Cerebellar nuclear complex (tissue), 1 donor: ENCODE measurements at places on chromosomes 5 and 9.

DNA sequence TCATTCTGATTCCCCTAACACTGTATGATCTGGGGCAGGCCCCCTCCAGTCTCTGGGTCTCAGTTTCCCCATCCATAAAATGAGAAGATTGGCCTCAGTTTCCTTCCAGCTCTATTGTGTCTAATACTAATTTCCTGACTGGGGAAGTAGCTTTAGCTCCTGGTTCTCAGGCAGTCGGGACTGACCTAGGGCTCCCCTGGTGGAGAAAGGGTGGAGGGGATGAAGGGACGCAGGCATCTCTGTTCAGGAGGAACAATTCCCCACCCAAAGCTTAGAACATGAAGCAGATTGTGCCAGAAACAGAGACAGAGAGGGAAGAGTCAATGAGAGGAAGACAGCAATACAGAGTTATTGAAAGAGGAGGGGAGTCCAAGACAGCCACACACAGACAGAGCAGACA lies 14.2 kb upstream of the PTGS1 start:
- no peak for DNase-seq

- no peak for DNase-seq
These were observed 59.9 kb upstream of the ZNF354A start for GRCh38 chr5:178790371-178790770.

GRCh38 chr5:139669662-139670368 lies 21.7 kb downstream of the CXXC5 start:
- no peak for DNase-seq

DNA sequence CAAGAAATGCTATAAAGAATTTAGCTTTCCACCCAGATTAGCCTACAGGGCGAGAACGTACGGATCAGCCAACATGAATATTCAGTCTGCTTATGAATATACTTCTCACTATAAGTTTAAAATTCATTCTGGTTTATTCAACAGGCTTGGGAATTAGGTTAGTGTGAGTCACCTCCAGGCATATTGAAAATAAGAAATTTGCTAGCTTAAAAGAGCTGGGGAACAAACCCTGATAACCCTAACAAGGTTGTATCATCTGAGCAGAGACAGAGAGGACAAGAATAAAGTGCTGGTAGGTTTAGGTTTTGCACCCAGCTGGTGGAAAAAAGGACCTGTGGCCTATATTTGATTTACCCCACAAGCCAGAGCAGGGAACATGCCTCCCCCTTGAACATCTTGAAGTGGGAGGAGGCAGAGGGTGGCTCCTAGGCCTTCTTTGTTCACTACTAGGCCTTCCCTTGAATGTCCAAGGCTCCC lies 12.3 kb downstream of the FNBP1 start:
- no peak for DNase-seq

- DNase-seq = no peak
These were observed 98.7 kb downstream of the RANBP17 start for GRCh38 chr5:170960567-170960966.

GRCh38 chr9:15308511-15308910 lies 1.5 kb upstream of the TTC39B start:
- DNase-seq = no peak

DNA sequence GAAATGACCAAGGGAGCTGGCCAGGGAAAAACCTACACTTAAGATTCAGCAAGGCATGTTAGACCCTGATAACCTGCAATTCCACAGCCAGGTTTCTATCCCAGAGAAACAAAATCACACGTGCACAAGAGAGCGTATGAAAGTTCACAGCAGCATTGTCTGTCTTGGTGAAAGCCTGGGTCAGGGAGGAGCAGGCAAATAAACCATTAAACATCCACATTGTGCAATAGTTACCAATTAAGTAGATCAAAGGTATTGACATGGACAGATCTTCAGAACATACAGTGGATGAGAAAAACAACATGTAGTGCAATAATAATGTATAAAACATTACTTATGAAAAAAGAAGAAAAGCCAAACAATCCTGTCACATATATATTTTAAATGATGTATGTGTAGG lies 15.9 kb upstream of the GPX3 start:
- DNase-seq = no peak

DNA sequence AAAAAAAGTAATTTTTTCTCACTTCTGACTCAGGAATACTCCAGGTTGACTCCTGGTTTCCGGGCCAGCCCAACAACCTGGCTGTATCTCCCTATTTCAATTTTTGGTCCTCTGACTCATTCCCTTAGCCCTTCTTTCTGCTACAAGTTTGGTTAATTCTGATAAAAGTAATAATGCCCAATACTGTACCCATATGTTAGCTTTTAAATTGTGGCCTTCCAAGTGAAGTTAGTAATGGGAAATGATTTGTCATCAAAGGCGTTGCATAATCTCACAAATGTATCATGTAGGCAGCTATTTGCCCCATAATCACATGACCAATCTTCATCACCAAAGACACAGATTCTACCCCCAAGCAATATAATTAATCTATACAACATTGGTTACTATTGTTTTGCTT lies 31.1 kb upstream of the BNC2 start:
- DNase-seq = no peak

GRCh38 chr5:139105621-139106071 lies 92.5 kb downstream of the SIL1 start:
- peak; percentile 62 for DNase-seq

GRCh38 chr5:95760273-95761191 lies 29.4 kb downstream of the RHOBTB3 start:
- no peak for DNase-seq

DNA sequence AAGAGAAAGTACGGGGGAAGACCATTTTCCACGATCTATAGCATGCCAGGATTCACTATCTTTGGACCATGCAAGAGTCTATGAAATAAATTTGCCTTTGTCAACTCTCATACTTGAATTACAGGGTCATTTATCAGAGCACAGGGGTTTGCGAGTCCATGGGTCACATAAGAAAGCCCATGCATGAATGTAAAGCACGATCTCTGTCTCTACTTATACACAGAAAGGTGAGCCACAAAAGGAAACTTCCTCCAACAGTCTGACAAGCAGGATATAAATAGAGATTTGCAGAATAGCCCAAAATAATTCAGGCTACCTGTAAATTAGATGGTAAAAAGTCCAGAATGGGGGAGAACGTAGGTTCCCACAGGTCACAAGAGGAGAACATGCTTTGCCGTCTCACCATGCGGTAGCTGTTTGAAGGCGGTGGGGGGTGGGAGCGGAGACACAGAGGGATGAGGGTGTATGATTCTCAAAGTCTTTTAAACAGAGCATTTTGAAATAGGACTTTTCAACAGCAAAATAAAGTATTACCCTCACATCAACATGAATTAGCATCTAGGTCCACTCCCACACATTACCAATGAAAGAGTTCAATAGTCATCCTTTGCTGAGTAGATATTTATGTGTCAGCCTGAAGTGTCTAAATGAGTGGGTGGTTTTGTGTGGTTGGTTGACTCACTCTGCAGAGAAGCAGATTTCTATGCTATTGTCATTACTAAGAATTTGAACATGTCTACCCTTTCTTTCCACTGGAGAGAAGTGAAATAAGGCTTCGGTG lies 279.7 kb downstream of the EBF1 start:
- DNase-seq = no peak

GRCh38 chr9:69027355-69028097 lies 8.0 kb upstream of the FXN start:
- peak; percentile 44 for DNase-seq

DNA sequence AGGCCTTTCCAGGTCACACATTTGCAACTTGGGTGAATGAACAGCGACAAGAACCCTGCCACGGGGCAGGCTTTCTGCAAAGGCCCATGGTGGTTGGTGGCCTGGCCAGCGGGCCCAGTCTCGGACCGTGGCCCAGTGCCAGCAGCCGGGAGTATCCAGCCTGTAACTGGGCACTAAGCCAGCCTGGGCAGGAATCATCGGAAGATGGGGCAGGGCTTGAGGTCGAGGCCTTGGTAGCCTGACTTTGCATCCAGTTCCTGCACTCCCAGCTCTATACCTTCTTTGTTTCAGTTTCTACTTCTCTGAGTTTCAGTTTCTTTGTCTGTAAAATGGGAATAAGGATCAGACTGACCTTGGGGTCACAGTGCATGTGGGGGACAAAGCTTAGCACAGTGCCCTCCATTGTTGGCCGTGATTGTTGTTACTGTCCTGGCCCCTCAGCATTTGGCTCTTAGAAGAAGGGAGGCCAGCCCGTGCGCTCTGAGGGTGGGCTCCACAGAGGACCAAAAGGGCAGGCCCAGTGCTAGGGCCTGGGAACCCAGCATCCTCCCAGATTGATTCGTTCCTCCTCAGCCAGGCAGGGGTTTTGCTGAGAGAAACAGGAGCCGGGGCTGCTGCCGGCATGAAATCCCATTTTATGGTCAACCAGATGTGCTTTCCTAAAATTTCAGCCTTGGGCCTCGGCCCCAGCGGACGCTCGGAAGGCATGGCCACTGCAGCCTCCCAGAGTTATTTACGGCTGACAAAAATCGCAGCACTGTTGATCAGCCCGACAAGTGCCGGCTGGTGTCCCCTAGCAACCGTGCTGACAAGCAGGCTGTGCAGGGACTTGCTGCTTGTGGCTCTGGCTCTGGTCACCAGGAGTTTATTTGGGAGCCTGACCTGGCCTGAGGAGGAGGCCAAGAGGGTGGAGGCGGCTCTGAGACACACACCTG lies 43.6 kb downstream of the JADE2 start:
- peak; percentile 27 for DNase-seq

- no peak for DNase-seq
These were observed 39.4 kb downstream of the RUSC2 start for GRCh38 chr9:35529161-35529823.

DNA sequence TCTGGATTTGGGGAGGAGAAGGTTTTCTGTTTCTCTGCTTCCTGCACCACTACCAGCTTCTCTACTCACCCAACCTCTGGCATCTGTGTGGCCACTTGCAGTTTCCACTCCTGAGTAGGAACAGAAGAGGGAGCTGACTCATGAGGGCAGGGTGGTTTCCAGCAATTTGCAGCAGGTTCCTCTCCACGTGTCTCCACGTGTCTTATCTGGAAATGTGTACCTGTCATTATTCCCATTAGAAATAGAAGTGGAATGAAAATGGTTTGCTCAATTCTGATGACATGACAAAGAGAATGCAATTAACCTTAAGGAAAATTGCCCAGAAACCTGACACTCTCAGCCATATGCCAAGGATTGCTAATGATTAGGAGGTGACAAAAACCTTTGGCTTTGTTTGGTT lies 33.0 kb downstream of the EGFLAM start:
- DNase-seq = no peak

GRCh38 chr5:101995585-101995984 lies 300.5 kb downstream of the SLCO4C1 start:
- DNase-seq = no peak

GRCh38 chr9:126152622-126153362 lies 173.8 kb upstream of the MVB12B start:
- no peak for DNase-seq

DNA sequence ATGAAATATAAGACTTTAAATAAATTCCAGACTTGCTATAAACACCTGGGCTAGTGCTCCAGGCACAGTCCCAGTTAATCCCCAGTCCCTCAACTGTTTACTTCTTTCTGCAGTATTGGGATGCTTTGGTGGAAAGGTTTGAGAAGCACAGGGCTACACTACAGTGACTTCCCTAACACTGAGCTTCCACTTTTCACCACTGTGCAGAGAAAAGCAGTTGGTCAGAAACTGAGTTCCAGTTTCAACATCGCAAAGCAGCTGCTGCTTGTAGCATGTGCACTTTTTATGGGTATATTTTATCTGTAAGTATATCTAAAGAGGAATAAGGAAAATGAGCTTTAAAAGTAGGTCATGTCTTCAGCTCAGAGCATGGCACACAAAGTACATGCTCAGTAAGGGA lies 339.7 kb downstream of the NTRK2 start:
- no peak for DNase-seq

DNA sequence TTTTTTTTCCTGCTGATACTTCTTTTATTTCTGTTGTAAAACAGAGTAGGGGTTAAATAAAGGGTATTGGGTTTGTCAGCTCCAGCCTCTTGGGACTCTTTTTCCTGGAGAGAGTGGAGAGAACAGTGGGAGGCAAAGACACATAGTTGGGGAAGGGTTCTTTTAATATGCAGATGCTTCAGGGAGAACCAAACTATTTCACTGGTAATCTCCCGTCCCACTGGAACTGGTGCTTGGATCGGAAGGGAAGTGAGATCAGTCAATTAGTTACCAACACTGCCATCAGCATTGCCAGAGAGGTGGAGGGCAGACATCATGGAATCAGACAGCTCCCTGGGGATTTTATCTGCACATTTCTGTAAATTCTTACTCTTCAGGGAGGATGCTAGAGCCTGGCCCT lies 47.6 kb upstream of the ELOVL7 start:
- no peak for DNase-seq

GRCh38 chr9:124442826-124443225 lies 7.4 kb upstream of the ADGRD2 start:
- no peak for DNase-seq

DNA sequence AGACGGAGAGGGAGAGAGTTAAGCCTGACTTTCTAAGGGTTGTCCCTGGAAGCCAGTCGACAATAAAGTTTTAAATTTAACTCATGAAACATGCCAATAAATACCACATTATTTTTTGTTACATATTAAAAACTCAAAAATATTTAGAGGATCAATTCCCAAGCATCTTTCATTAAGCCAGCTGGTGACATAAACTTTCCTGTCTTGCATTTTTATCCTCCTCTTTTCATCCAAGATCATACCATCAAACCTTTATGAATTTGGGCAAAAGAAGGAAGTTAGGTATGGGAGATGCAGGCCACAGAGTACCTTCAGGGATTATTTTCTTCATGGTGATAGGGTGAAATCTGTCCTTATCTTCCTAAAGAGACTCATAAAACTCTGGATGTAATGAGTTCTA lies 178.3 kb upstream of the FBXL17 start:
- no peak for DNase-seq

GRCh38 chr5:177313561-177314259 lies 2.0 kb upstream of the MXD3 start:
- no peak for DNase-seq

DNA sequence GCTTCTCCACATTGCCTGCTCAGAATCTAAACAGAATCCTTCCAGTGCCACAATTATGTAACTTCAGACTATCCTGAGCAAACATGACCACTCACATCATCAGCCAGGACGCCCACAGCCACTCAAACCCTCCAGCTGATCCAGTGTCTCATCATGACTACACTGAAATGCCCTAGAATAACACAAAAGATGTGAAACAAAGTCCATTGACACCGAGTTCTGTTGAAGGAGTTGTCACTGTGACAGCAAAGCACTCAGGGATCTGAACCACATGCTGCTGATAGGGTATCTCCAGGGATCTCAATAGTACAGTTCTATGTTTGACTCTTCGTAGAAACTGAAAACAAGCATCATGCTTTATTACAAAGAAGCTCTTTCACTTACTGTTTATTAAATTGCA lies 150.2 kb downstream of the GABBR2 start:
- no peak for DNase-seq
